ENCODE measurements at places on chromosomes 13 and 19.

DNA sequence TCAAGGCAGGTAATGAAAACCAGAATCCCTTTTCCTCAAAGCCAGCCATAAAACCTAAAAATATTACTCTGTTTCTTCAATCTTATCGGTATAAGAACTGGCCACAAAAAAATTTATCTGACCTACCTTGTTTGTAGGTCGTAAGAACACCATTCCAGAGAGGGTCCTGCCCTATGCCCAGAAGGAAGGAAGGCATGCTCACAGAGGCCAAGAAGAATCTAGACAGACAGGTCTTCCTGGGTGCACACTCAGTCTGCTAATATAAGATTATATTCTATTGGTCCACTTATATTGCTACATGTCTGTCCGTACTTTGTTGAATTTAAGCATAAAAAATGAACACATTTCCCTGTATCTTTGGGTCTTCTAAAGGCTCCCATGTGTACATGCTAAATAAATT is 2136.1 kb upstream of the PCDH20 start:
- no peak for DNase-seq

DNA sequence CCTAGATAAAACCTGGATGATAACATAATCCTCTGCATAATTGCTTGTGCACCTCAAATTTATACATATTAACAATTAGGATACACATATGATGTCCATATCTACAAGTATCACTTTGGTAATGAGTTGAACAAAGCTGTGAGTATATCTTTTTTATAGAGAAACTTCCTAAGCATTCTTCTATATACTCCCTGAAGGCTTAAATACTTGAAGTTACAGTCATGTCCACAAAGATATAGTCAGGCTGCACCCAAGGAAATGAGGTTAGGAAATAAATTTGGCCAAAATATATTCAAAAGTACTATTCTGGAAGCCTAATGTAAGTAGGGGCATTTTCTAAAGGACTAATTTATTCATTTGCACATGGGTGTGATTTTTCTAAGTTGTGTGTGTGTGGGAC is 761.5 kb downstream of the PCDH9 start:
- no peak for DNase-seq

GRCh38 chr13:33353210-33353609 is 67.7 kb upstream of the STARD13 start:
- no peak for DNase-seq

DNA sequence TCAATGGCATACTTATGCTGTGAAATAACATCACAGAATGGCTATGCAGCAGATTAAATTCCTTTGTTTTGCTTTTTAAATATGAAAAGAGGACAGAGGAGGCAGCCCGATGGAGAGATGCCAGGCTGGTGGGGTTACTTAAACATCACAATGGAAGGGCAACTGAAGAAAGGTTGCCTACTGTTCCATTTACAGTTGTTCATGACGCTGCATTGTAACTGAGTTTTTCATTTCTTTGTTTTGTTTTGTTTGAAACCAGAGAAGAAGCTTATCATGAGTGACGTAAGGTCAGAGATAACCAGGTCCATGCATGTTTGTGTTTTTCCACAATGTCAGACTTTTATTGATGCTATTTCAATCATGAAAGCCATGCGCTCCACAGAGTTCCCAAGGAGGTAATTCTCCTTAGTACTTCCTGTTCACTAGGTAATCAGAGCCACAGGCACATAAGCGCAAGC is 273.8 kb downstream of the LHFPL6 start:
- no peak for DNase-seq

DNA sequence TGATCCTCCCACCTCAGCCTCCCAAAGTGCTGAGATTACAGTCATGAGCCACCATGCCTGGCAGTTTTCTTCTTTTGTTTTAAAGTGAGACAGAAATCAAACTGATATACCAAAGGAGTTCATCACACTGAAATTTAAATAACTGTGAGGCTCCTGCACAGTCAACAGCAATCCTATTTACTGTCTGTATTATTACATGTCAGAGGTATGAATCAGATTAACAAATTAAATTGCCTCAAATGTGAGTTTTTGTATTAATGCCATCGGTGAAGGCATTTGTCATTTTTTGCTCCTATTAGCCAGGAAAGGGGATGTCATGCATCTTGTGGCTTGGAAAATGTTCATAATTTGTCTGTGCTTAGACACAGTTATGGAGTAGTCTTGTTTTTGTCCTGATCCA is 20.4 kb downstream of the DCT start:
- no peak for DNase-seq

GRCh38 chr13:72457151-72457550 is 270.3 kb downstream of the MZT1 start:
- DNase-seq: no peak

DNA sequence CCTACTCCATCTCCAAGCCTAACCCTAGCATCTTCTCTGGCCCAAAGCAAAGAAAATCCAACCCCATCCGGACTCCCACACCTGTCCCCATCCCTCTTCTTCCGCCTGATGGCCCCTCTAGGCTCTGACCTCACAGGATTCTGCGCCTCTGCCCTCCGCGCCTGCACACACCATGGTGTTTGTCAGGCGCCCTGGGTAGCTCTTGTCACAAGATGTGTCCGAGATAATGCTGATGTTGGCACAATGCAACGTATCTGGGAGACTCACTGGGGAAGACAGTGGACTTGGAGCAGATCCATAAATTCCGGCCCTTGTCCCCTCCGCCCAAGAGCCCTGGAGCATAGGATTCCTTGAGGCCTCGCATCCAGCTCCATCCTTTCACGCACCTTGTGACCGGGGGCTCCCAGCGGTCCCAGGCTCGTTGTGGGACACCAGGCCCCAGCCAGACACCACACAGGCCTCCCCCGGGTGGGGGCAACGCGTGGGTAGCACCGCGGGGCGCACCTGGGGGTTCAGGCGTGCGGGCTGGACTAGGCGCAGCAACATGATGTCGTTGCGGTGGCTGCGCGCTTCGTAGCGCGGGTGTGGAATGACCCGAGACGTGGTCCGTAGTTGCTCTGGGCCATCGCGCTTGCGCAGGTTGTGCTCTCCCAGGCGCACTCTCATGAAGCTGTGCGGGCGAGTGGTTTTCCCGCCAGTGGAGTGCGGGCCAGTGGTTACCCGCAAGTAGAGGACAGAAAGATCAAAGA is 3.1 kb upstream of the KLK1 start:
- DNase-seq: no peak

DNA sequence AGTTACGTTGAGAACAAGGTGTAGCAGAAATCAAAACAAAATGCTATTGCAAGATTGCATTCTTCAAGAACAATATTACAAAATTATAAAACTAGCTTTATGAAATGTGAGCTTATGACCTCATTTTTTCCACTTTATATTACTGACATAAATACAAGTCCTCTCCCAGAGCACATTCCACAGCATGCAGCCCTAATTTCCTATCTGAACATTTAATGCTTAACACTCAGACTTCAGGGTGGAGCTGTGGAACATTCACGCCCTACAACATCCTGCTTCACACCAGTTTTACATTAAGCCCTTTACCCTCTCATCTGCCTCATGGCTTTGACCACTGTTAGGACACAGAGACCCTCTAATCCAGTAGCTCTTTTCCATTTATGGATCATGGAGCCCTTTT is 65.5 kb downstream of the EPSTI1 start:
- DNase-seq: no peak

DNA sequence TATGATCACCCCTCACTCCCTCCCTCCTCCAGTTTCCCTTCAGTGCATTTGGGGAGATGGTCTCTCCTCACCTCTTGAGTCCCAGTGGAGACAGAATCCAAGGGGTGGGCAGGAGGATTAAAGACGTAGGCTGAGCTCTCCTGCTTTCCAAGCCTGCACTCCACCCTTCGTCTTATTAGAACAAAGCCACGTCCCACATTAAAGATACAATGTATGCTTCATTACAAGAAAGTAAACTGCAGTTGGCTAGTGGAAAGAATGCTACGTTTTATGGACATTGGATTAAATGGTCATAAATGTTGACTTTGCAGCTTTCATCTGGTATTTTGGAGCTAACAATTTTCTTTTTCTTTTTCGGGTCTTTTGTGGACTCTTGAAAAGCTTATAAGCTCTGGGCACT is 1.5 kb upstream of the KLK11 start:
- no peak for DNase-seq

DNA sequence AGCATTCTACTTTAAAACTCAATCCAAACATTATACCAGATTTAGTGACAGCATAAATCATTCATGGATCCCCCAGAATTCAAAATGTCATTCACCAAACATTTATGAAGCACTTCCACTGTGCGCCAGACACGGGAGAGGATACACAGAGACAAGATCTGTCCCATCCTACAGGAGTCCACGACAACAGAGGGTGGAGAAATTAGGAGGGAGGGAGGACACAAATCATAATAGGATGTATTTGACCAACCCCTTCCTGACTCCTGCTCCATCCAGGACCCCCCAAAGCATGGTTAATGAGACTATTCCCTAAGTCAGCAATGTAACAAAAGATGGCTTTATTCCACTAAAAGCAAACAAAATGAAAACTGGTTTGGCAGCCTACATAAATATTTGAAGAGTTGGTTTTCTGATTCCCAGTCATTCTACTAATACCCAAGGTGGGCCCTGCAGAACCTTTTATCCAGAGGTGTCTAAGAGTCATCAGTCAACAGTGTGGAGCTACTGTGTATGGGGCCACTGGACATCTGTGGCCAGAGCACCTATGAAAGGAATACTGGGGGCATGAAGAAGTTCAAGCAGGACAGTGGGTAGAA is 62.8 kb upstream of the DOCK9 start:
- no peak for DNase-seq

DNA sequence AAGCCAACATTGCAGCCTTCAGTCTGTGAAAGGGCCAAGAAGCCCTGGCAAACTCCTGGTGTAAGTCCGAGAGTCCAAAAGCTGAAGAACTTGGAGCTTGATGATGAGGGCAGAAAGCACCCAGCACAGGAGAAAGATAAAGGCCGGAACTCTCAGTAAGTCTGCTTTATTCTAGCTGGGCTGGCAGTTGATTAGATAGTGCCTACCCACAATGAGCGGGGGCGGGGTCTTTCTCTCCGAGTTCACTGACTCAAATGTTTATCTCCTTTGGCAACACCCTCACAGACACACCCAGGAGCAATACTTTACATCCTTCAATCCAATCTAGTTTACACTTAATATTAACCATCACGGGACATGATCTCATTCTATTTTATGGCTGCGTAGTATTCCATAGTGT is 1317.1 kb downstream of the SLITRK1 start:
- DNase-seq: no peak

- no peak for DNase-seq
Measured at GRCh38 chr13:48476215-48476614, 56.7 kb downstream of the RCBTB2 start.

DNA sequence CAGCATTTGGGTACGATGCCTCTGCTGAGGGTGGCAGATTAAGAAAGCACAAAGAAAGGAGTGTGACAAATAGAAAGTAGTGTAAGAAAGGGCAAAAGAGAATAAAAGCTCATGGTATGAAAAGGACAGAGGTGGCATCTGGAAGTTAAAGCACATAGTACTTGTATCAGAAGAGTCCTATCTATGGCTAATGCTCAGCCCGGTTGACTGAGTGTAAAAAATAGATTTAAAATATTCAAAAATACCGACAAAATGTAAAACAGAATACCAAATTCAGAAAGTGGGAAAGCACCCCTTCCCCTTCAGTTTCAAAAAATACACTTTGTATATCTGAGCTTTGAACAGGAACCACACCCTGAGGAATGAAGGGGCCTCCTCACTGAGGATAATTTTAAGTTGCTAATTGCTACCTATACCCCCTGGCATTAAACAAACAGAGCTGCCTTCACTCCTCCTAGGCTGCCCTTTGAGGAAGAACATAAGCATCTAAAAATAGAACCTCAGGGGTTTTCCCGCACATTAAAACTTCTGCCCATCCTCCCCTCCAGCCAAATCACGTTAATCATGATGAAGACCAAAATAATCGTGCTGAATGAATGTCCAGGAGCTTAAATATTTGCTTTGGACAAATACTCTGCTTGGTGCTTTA is 43.3 kb downstream of the DLEU7 start:
- DNase-seq: no peak

- DNase-seq: no peak
Measured at GRCh38 chr19:12997179-12997966, 2.1 kb downstream of the NFIX start.

DNA sequence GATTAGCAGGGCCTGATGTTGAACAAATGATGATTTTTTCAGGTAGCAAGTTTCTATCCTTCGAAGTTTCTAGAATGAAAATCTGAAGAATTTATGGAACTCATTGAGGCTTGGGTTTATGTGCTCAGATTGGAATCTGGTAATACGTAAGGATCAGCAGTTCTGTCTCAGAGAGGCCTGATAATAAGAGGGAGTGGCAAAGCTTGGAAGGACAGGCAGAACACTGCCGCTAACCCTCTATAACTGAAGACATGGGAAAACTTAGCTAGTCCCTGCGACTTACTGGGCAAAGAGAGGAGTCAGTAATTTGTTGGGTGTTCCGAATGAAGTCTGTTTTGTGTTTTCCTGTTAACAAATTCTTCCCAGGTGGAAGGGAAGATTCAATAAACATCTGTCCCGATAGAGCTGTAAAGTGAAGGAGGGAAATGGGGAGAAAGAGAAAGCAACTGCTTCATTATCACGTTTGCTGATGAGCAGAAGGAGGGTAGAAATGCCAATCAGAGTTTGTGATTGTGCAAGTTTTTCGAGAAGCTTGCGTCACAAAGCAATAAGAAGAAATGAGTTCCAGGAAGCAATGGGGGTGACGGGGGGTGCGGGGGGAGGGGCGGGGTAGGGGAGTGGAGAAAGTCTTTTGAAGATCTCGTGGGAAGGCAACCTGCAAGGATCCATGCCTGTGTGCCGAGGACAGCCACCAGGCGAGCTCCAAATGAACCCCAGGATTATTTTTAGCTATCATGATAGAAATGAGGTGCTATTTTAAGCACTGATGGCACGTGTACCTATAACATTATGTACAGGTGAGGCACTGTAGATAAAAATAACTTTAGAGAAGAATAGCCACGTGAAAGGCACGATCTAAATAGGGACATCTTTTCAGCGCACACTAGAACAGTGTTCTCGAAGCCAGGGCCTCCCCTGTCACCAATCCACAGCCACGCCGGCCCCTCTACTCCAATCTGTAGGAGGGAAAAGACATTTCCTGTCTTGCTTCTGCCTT is 224.1 kb downstream of the FGF9 start:
- no peak for DNase-seq

GRCh38 chr13:43686557-43686956 is 100.2 kb downstream of the ENOX1 start:
- DNase-seq: no peak

DNA sequence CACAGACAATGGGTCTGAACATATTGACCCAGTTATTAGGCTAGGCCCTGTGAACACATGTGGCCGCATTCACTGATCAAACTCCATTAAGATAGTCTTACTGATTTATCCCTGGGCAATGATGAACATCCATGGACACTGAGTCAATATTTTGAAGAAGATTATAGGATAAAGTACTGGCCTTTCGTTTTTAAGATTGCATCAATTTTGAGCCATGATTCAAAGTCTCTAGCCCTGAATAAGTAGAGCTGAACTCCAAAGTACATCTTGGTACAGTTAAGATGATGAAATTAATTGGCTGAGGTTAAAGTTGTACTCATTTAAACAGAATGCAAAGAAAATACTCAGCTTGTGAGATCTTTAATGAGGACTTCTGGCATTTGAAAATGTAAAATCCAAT is 1581.9 kb downstream of the EFNB2 start:
- DNase-seq: no peak

Data from CD4-positive, alpha-beta T cell treated with Interleukin-6 at 100 ng/mL for 8 hours (primary cell).